Fibroblast of the conjunctiva (primary cell): ENCODE measurements at places on chromosomes 4 and X.

DNA sequence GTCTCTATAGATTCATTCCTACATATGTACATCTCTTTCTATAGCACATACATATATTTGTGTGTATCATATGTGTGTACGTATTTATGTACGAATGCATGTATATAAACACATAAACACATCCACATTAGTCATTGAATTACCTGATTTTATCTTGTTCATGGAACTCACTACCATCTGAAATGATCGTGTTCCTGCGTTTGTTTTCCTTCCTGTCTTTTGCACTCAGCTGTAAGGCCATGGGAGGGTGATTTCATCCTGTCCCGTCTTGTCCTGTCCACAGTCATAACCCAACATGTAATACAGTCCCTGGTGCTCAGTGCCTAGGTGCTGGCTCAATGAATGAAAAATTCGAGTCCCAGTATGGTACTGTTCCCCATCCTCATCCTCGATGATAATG lies 191.8 kb upstream of the PSAPL1 start:
- no peak for DNase-seq

DNA sequence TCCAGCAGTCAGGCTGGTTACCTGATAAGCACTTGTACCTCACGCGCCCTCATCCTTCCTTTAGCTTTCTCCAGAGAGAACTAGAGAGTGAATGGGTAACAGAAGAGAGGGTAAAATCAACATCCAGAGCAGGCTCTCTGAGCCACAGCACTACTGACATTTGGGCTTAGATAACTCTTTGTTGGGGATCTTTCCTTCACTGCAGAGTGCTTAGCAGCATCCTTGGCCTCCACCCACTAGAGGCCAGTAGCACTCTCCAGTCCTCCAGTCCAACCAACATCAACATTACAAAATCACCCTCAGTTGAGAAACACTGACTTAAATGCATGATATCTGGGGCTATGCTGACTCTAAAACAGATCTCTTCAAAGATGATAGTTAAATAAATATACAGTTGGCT lies 220.7 kb downstream of the TACR3 start:
- peak; percentile 52 for DNase-seq

GRCh38 chr4:170243662-170244288 lies 154.0 kb upstream of the AADAT start:
- no peak for DNase-seq

DNA sequence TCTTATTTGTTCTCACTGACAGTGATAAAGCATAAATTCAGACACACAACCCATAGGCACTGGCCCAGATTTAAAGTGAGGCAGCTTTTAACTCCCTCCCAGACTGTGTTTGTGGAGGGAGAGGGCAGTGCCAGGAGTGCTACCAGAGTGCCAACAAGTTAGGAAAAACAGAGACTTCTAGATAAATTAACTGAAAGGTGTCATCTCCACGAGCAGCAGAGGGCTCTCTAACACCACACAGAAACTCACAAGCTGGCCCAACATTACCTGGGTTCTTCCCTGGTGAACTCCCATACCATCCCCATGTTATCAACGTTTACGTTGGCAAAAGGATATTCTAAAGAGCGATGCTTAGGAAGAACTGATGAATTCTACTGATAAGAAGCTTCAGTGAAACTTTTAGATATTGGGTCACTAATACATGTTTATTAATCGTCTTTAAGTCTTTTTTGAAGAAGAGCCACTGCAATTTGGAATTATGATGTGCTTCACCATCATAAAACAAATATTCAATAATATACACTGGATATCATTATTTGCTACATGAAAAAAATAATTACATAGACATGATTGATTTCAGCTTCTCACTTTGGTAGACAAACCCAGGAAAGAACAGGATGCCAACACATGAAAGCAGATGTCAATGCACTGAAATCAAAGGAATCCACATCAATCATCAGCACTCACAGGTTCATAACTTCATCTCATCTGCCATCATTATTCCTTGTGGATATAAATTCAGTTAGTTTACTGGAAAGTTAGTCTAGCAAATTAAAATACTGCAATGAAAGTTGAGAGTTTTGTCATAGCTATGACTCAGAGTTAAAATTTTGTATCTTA lies 121.2 kb upstream of the NAP1L5 start:
- peak; percentile 49 for DNase-seq

DNA sequence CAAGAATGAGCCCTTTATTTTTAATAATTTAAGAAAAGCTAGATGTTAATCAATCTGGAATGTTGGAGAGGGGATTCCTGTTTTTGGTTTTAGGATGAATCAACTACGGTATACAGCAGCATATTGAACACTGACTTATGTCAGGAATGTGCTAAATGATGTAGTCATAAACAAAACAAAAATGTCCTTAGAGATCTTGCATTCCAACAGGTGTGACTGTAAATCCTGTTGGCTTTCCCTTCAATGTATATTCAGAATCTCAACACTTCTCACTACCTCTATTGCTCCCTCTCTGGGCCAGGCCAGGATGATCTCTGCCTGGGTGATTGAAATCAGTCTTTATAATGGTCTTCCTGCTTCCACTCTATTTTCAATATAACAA lies 37.8 kb upstream of the BDH2 start:
- no peak for DNase-seq

DNA sequence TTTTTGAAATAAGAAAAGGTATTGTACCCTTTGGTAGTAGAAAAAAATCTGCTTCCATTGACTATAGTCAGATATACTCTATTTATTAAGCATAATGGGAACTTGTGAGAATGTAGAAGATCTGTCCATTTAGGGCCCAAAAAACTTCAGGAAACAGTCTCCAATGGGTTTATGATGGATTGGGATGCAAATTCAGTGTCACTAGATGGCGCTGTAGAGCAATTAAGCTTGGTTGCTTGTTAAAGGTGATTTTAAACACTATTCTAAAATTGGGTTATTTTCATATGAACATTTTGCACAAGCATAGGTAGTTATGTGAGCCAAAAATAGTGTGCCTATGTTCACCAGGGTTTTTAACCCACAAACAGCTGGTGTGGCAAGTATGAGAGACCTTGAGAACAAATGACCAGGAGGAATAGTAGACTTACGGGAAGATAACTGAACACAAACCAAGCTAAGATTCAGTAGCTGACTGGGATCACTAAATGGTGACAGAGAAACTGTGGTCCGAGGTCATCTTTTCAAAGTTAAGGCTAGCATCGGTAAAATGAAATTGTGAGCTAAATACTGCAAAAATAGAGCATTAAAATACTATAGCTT lies 80.3 kb upstream of the LSM6 start:
- DNase-seq: peak; percentile 51

DNA sequence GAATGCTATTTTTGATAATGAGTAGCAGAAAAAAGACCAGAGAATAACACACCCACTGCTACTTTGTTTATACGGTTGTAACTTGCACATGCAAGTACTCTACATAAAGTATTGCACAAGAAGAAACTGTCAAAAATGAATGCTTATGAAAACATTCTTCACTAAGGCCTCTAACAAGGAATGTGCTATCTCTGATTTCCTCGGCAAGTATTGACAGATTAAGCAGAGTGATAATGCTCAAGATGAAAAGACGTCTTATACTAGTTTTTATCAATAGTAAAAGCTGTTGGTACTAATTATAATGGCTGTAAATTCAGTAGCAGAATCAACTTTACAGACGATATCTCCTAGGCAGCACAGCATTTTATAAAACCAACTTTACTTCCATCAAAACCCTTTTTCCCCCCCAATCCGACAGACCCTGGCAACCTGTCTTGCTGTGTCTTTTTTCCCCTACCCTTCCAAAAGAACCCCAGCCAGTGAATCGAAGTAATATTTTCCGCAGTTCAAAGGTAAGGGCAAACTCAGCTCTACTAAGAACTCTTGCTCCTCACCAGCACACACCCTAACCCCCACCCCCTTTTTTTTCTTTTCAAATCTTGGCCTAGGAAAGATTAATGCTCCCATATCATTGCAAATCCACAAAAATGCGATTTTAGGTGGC lies 1.5 kb downstream of the FRYL start:
- DNase-seq: peak; percentile 30

DNA sequence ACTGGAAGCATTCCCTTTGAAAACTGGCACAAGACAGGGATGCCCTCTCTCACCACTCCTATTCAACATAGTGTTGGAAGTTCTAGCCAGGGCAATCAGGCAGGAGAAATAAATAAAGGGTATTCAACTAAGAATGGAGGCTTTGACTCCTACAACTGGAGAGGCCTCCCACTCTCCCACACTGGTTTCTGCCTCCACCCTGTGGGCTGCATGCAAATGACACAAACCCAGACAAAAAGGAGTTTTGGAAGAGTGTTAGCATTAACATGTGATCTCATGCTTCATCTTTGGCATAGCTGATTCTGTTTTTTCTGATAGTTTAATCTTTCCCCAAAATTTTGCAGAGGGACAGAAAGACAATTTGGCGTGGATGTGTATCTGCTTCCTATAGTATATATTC lies 80.8 kb upstream of the IQCM start:
- peak; percentile 30 for DNase-seq

- DNase-seq: no peak
These were observed 1.8 kb downstream of the RGS12 start for GRCh38 chr4:3294401-3295241.

- DNase-seq: no peak
These were observed 116.0 kb downstream of the SNCA start for GRCh38 chr4:89720981-89721380.

GRCh38 chrX:127782904-127783303 lies 269.3 kb downstream of the ACTRT1 start:
- no peak for DNase-seq

DNA sequence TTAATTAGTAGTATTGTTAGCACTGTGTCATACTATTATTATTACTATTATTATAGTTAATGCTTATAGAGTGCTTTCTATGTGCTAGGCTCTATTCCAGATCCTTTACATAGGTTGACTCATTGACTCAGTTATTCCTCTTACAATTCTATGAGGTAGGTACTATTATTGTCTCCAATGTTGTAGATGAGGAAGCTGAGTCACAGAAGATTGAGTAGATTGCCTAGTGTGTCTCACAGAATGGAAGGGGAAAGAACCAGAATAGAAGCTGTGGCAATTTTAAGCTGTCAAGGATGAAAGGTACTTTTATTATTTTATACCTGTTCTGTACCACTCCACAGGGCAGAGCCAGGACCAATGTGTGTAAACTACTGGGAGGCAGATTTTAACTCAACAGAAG lies 1.9 kb upstream of the TCEAL1 start:
- no peak for DNase-seq

GRCh38 chr4:180314972-180315371 lies 1928.2 kb upstream of the TENM3 start:
- DNase-seq: no peak

- no peak for DNase-seq
These were observed 63.6 kb downstream of the ASB9 start for GRCh38 chrX:15206306-15206705.
